Activated CD4-positive, alpha-beta T cell treated with anti-CD3 and anti-CD28 coated beads for 36 hours (primary cell): ENCODE measurements at places on chromosomes 3 and 15. TPM values are rescaled to one million over a fixed set of nuclear protein-coding genes. Genes with fewer than 3 reads are reported as not detected.

CACNA2D2 gene
- 1.5 TPM for total RNA-seq

DNA sequence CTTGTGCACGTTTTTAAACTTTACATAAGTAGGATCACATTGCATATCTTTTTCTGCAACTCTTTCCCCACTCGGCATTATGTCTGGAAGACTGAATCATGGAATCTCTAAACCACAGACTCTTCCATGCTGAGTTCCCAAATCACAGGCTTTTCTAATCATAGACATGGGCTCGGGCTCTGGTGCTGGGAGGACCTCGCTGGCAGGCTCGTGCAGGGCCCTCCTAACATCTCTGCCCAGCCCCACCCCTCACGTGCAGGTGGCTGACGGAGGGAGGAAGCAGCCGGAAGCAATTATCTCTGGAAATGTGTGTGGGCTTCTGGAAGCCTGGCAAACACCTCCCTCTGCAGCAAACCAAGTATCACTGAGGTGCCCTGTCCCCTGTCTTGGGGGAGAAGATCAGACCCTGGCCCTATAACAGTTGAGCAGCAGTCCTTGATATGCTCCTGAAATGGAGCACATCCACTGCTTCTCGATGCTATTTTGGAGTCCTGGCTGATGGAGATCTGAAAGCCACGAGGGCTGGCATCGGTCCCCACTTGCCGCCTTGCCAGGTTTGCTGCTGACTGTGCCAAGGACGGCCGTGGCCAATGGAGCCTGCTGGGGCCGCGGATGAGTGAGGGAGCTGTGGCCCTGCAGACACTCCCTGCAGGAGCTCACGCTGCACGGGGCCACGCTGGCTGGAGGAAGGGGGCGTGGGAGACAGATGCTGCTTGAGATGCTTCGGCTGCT, 4.4 kb upstream of the IQSEC1 start:
- no peak overlapping the region for H3K27ac ChIP-seq
- H3K27me3 ChIP-seq = peaks cover 21% of the 10 kb centered on the region
- H3K4me3 ChIP-seq = no peak overlapping the region

SKOR1 gene
- total RNA-seq = 0.18 TPM

MESP2 gene
- total RNA-seq = 0.30 TPM

SLC28A1 gene
- total RNA-seq = not detected

GRCh38 chr3:39752019-39752637, 57.3 kb upstream of the MYRIP start:
- no peaks in the 10 kb centered on the region for H3K4me1 ChIP-seq
- no peak overlapping the region for H3K27ac ChIP-seq
- H3K4me3 ChIP-seq = no peak overlapping the region

- peak within 1 kb of the TSS; percentile 78 for H3K4me3 ChIP-seq
- peak; percentile 36 for DNase-seq
- H3K4me1 ChIP-seq = peaks cover 22% of the 10 kb centered on the region
- peaks cover 25% of the 10 kb centered on the region for H3K27me3 ChIP-seq
- H3K27ac ChIP-seq = no peak within 1 kb of the TSS
Observed at GRCh38 chr3:45145681-45146614, at the start of gene CDCP1. Gene CDCP1, minus strand, starts transcription at chr3:45146378. Its CDS starts 91 bp downstream, at chr3:45146287.

DPPA2 gene
- not detected for total RNA-seq

GRCh38 chr3:8557298-8557697, 55.7 kb downstream of the LMCD1 start:
- H3K27me3 ChIP-seq = no peaks in the 10 kb centered on the region
- H3K36me3 ChIP-seq = no peaks in the 10 kb centered on the region
- no peak overlapping the region for H3K27ac ChIP-seq
- H3K4me1 ChIP-seq = no peaks in the 10 kb centered on the region
- no peak for DNase-seq

SH3BP5 gene
- total RNA-seq = 9.4 TPM

DNA sequence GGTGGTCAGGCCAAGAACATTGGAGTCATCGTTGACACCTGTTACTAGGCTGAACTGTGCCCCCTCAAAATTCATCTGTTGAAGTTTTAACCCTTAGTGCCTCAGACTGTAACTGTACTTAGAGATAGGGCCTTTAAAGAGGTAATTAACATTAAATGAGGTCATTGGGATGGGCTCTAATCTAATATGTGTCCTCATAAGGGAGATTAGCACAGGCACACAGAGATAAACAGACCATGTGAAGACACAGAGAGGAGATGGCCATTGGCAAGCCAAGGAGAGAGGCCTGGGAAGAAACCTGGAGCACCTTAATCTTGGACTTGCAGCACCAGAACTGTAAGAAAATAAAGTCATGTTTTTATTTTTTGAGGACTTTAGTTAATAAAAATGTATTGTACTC, 59.6 kb downstream of the PLCL2 start:
- peaks cover 54% of the 10 kb centered on the region for H3K4me1 ChIP-seq
- DNase-seq = no peak
- H3K27ac ChIP-seq = no peak overlapping the region
- peaks cover 4% of the 10 kb centered on the region for H3K36me3 ChIP-seq
- H3K4me3 ChIP-seq = no peak overlapping the region
- H3K27me3 ChIP-seq = no peaks in the 10 kb centered on the region

DNA sequence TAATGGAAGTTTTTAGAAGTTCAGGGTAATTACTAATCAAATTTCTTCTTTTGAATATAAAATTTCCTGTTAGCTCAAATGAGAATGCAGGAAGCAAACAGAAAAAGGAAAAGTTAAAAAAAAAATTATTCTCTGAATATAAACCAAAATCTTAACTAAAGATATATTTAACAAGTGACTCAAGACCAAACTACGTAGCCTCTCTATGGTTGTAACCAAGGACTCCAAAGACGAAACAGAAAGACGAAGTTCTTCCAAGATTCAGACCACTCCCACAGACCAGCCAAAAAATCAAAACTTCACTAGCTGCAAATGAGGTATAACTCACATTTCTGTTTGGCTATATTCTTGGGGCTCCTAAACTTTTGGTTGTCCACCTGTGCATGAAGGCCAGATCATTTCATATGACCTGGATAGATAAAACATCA, 846.5 kb upstream of the ALCAM start:
- no peaks in the 10 kb centered on the region for H3K27me3 ChIP-seq
- H3K4me3 ChIP-seq = no peak overlapping the region
- H3K27ac ChIP-seq = no peak overlapping the region
- H3K4me1 ChIP-seq = no peaks in the 10 kb centered on the region
- H3K36me3 ChIP-seq = no peaks in the 10 kb centered on the region
- DNase-seq = no peak

- no peak for DNase-seq
- no peaks in the 10 kb centered on the region for H3K36me3 ChIP-seq
- peaks cover 12% of the 10 kb centered on the region for H3K27me3 ChIP-seq
- H3K4me3 ChIP-seq = no peak overlapping the region
- H3K4me1 ChIP-seq = no peaks in the 10 kb centered on the region
- no peak overlapping the region for H3K27ac ChIP-seq
Observed at GRCh38 chr3:186142393-186142932, 33.6 kb upstream of the ETV5 start.

DNA sequence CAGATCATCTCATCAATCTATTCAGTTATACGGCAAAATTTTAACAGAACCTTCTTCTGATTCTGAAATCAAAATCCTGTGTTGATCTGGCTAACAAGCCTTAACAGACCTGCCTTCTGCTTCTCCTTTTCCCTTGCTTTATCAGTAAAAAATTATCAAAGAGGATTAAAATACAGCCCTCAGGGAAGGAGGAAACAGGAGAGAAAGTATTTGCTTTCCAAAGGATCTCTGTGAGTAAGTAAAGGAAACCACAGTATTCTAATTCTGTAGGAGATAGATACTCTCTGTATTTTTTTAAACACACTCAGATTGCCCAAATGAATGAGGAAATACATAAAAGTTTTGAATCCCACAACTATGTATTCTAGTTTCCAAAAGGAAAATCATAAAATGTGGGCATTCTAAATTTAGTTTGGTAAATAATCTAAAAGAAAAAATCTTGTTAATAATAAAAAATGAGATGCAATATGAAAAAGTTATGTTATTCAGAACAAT, 221.8 kb downstream of the ZIC1 start:
- H3K4me3 ChIP-seq = no peak overlapping the region
- DNase-seq = no peak
- no peaks in the 10 kb centered on the region for H3K27me3 ChIP-seq
- H3K4me1 ChIP-seq = no peaks in the 10 kb centered on the region

DNA sequence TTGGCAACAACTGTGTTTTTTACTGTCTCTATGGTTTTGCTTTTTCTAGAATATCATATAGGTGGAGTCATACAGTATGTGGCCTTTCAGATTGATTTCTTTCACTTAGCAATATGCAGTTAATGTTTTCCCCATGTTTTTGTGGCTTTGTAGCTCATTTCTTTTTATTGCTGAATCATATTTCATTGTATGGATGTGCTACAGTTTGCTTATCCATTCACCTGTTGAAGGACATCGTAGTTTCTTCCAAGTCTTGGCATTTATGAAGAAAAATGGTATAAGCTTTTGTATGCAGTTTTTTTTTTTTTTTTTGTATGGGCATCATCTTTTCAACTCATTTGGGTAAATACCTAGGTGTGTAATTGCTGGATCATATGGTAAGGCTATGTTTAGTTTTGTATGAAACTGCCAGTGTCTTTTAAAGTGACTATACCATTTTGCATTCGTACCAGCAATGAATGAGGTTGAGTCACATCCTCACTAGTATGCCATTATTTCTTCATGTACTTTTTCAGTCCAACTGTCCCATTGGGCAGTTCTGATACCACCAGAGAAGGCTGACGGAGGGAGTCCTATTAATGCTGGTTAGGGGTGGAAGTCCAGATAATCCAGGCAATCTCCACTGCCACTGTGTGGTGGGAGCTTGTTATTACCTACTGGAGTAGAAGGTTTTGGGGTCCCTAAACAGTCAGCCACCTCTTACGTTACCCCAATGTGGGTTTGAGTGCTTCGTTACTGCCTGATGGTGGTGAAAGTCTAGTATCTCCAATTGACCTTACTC, 210.5 kb downstream of the DOCK3 start:
- no peak overlapping the region for H3K27ac ChIP-seq
- no peak for DNase-seq
- no peaks in the 10 kb centered on the region for H3K4me1 ChIP-seq
- no peak overlapping the region for H3K4me3 ChIP-seq

DNA sequence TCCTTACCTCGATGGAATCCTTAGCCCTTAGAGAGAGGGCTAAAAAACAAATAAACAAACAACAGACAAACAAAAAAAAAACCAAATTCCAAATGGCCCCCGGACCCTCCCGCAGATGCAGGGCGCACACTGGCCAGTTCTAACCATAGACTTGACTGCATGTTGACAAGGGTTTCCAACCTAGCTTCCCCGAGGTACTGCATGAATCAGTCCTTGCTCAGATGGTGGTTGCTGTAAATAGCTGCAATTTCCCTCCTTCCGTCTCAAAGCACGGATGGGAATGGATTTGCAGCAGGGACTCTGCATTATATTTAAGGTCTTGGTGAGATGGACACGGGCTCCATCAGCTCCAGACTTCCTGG, 162.8 kb downstream of the CD47 start:
- peaks cover 9% of the 10 kb centered on the region for H3K4me1 ChIP-seq
- H3K36me3 ChIP-seq = no peaks in the 10 kb centered on the region
- DNase-seq = peak; percentile 29
- peak overlapping the region; percentile 76 for H3K27ac ChIP-seq
- H3K4me3 ChIP-seq = peak overlapping the region; percentile 73
- H3K27me3 ChIP-seq = peaks cover 4% of the 10 kb centered on the region

- H3K4me3 ChIP-seq = no peak overlapping the region
- H3K27ac ChIP-seq = peak overlapping the region; percentile 73
- H3K4me1 ChIP-seq = peaks cover 22% of the 10 kb centered on the region
- no peaks in the 10 kb centered on the region for H3K36me3 ChIP-seq
Observed at GRCh38 chr3:29183346-29184087, 97.4 kb upstream of the RBMS3 start.

DNA sequence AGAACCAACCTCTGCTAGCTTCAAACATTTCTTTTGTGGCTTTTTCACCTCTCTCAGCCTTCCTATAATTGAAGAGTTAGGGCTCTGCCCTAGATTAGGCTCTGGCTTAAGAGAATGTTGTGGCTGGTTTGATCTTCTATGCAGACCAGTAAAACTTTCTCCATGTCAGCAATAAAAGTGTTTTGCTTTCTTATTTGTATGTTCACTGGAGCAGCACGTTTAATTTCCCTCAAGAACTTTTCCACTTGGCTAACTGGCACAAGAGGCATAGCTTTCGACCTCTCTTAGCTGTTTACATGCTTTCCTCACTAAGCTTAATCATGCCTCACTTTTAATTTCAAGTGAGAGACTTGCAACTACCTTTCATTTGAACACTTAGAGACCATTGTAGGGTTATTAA, 964.7 kb downstream of the ROBO2 start:
- no peaks in the 10 kb centered on the region for H3K4me1 ChIP-seq
- no peak overlapping the region for H3K4me3 ChIP-seq
- H3K36me3 ChIP-seq = no peaks in the 10 kb centered on the region

NTRK3 gene
- total RNA-seq = 0.78 TPM

VIPR1 gene
- 6.6 TPM for total RNA-seq

KIF9 gene
- total RNA-seq = 5.3 TPM

DNA sequence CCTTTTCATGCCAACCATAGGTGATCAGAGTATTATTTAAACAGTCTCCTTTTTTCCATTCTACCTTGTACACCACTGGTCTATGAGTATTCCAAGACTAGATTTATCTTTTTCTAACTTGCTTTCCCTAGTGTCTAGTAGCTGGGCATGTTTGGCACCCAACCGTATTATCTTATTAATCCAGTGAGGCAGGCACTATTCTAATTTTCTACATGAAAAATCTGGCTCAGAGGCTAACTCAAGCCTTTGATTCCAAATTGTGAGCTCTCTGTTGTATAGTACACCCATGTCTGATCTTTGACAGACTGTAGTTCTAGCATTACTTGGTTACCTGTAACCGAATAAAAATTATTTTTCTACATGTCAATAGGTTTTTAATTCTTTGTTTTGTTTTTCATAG, 76.7 kb upstream of the PLXND1 start:
- no peaks in the 10 kb centered on the region for H3K4me1 ChIP-seq
- H3K27ac ChIP-seq = no peak overlapping the region
- no peaks in the 10 kb centered on the region for H3K36me3 ChIP-seq
- no peak overlapping the region for H3K4me3 ChIP-seq
- no peaks in the 10 kb centered on the region for H3K27me3 ChIP-seq

TGM4 gene
- total RNA-seq = not detected

DNA sequence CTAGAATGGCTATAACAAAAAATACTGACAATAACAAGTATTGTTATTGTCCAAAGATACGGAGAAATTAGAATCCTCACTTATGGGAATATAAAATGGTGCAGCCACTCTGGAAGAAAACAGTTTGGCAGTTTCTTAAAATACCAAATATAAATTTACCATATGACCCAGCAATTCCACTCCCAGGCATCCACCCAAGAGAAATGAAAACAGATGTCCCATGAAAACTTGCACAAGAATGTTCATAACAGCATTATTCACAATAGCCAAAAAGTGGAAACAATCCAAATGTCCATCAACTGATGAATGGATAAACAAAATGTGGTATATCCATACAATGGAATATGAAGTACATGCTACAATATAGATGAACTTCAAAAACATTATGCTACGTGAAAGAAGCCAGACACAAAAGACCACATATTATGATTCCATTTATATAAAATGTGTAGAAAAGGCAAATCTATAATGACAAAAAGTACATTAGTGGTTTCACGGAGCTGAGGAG, 9.4 kb downstream of the AAGAB start:
- H3K27me3 ChIP-seq = no peaks in the 10 kb centered on the region
- DNase-seq = no peak
- H3K27ac ChIP-seq = no peak overlapping the region
- H3K4me3 ChIP-seq = no peak overlapping the region
- H3K4me1 ChIP-seq = peaks cover 71% of the 10 kb centered on the region

ABCF3 gene
- total RNA-seq = 66.2 TPM
